Neural crest cell (in vitro differentiated cells): ENCODE measurements at places on chromosomes 7 and 10.
A peak's percentile ranks its signal among the peaks of the same experiment; 100 is the strongest.

GRCh38 chr10:87546210-87546609 lies 41.5 kb downstream of the MINPP1 start:
- no peaks in the 10 kb centered on the region for H3K27me3 ChIP-seq
- H3K4me1 ChIP-seq, result peaks cover 18% of the 10 kb centered on the region
- peaks cover 36% of the 10 kb centered on the region for H3K36me3 ChIP-seq
- no peak overlapping the region for H3K4me3 ChIP-seq

DNA sequence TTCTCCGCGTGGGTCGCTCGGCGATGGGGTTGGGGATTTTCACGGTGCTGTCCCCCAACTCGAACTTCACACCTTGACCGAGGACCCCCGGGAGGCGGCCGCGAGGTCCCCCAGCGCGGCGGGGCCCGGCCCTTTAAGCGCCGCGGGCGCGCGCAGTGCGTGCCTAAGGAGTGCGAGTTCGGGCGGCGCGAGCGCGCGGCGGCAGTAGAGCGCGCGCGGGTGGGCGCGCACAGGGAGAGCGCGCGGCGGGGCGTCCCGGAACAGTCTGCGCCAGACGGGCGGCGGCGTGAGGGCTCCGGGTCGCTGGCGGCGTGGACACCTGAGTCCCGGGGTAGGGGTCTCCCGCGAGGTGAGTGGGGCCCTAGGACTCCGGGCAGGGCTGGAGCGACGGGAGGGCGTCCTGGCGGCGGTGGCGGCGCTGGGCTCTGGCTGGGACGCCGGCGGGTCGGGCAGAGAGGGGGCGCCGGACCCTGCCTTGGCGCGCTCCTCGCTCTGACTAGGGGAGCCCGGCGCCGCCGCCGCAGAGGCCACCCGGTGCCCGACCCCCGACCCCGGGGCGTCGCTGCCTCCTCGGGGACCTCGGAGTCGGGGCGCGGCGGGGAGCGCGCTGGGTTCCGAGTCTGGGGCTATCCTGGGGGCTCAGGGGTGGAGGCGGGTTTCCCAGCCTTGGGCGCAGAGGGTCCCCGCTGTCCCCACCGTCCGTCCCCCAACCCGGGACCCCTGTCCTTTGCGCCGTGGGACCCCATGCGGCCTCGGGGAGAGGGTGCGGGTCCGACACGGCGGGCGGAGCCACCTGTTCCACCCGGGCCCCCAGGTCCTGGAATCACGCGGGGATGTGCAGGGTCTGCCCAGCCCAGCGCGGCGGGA lies at the start of gene PROSER2:
Gene PROSER2, plus strand, starts transcription at position 235 of the 867 bp plus-strand sequence. CDS start 28,722 bp downstream, outside the sequence.
- H3K4me3 ChIP-seq, result peak within 1 kb of the TSS; percentile 89
- H3K27ac ChIP-seq, result no peak within 1 kb of the TSS
- peak; percentile 45 for DNase-seq
- peaks cover 31% of the 10 kb centered on the region for H3K27me3 ChIP-seq
- peaks cover 18% of the 10 kb centered on the region for H3K4me1 ChIP-seq
- no peaks in the 10 kb centered on the region for H3K36me3 ChIP-seq

DNA sequence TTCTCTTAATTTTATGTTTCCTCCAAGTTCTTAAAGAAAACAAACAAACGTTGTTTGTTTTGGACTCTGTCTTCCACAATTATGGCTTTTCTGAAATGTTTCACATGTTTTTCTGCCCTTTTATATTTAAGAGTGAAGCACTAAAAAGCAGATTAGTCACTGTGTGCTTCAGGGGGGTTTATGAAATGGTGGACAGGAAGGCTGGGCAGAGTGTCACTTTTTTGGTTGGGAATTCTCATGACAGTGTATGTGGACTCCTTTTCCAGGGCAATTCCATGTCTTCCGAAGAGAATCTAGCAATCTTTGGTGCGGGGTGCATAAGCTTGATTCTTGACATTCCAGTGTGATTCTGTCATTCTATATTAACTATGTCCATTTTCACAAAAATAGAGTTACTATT lies 669.4 kb downstream of the PARD3 start:
- H3K4me3 ChIP-seq, result no peak overlapping the region
- no peak overlapping the region for H3K27ac ChIP-seq
- H3K4me1 ChIP-seq, result peaks cover 12% of the 10 kb centered on the region
- no peak for DNase-seq
- no peaks in the 10 kb centered on the region for H3K27me3 ChIP-seq

- H3K36me3 ChIP-seq, result peaks cover 45% of the 10 kb centered on the region
- peaks cover 13% of the 10 kb centered on the region for H3K27me3 ChIP-seq
- DNase-seq, result no peak
- H3K27ac ChIP-seq, result peak overlapping the region; percentile 23
These were observed 6.4 kb downstream of the VIM start for GRCh38 chr10:17234431-17234945.

DNA sequence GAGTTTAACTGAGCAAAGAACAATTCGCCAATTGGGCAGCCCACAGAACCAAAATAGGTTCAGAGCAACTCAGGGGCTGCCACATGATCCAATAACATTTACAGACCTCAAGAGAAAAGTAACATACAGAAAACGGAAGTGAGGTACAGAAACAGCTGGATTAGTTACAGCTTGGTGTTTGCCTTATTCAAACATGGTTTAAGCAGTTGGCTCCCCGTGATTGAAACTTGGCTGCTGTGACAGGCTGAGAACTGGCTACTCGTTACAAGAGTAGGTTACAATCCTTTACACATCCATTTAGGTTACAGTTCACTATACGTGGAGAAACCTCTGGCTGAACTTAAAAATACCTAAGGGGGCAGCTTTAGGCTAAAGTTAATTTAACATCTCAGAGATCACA lies 673.1 kb upstream of the PHF14 start:
- DNase-seq, result no peak
- peaks cover 8% of the 10 kb centered on the region for H3K4me1 ChIP-seq
- H3K27ac ChIP-seq, result no peak overlapping the region

DNA sequence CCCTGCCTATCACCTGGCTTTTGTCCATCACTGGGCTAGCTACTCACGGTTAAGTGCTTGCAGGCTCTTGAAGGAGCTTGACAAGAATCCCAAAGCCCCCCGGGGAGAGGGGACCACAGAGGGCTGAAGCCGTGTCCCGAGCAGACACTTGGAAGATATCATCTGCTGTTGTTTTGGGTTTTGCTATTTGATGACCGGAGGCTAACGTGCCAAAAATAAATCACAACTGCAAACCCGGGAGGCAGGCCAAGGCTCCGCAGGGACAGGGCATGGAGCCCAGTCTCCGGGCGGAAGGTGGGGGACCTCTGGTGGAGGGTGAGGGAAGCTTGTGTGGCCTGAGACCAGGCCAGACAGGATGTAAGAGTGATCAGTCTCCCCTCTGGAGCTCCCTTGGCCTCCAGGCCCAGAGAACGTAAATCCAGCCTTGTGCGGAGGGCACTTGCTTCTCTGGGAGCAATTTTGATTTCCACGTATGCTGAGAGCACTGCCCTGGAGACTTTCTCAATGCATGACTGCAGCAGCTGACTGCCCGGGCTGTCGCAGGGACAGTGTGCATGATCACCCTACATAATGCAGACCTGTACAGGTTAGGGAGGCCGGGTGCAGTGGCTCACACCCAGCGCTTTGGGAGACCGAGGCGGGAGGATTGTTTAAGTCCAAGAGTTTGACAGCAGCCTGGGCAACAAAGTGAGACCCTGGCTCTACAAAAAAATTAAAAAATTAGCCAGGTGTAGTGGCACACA lies at the start of gene PHKG1:
Gene PHKG1, minus strand, starts transcription at position 164 of the 743 bp plus-strand sequence. CDS start 4,011 bp downstream, outside the sequence.
- H3K36me3 ChIP-seq, result peaks cover 2% of the 10 kb centered on the region
- no peak within 1 kb of the TSS for H3K4me3 ChIP-seq
- no peaks in the 10 kb centered on the region for H3K27me3 ChIP-seq
- no peaks in the 10 kb centered on the region for H3K4me1 ChIP-seq
- H3K27ac ChIP-seq, result no peak within 1 kb of the TSS

DNA sequence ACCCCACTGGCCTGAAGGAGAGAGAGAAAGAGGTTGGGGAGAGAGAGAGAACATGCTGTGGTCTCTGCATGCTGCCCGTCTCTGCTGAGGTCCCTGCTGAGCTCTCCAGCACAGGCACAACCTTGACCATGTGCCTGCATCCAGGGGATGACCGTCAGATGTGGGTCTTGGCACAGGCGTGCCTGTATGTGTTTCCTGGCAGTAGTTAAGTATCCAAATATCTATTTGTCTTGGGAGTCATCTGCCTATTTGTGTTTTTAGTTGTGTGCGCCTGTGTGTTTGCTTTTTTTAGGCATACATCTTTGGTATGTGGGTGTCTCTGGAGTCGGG lies 1.9 kb upstream of the UNC5B start:
- H3K4me3 ChIP-seq, result peak overlapping the region; percentile 49
- H3K27me3 ChIP-seq, result peaks cover 79% of the 10 kb centered on the region

DNA sequence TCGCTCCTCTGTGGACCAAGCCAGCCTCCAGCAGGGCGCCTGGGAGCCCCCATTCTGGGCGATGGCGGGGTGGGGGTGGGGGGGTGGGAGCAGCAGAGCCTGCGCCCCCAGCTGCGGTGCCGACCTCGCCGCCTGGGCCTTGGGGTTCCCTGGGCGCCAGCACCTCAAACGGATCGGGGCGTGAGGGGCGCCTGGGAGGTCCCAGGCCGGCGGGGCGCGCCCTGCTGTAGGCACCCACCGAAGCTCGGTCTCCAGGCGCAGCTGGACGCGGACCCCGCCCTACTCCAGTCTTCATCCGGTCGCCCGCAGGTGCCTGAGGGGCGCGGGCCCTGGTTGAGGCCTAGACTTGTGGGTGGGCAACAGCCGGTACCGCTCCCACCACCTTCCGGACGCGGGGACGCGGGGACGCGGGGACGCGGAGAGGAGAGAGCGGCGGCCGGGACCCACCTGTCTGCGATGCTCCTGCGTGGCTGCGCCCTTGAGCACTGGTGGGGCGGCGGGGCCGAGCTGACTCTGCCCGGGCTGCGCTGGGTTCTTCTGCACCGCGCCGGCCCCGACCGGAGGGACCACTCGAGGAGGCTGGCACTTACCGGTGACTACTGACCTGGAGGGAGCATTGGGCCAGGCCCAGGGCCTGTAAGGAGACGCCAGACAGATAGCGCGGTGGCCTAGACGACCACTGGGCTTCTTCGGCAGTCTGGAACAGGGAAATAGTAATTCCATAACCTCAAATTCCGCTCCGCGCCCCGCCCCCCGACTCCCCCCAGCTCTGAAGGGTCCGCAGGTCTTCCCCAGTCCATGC lies 5.5 kb upstream of the KCP start:
- no peak overlapping the region for H3K4me3 ChIP-seq
- peaks cover 10% of the 10 kb centered on the region for H3K4me1 ChIP-seq
- H3K27me3 ChIP-seq, result peaks cover 41% of the 10 kb centered on the region
- H3K27ac ChIP-seq, result no peak overlapping the region
- no peaks in the 10 kb centered on the region for H3K36me3 ChIP-seq

GRCh38 chr10:17430647-17431355 lies 23.6 kb downstream of the ST8SIA6 start:
- H3K4me3 ChIP-seq, result no peak overlapping the region
- peaks cover 7% of the 10 kb centered on the region for H3K4me1 ChIP-seq
- peak; percentile 75 for DNase-seq
- no peak overlapping the region for H3K27ac ChIP-seq
- H3K36me3 ChIP-seq, result no peaks in the 10 kb centered on the region

DNA sequence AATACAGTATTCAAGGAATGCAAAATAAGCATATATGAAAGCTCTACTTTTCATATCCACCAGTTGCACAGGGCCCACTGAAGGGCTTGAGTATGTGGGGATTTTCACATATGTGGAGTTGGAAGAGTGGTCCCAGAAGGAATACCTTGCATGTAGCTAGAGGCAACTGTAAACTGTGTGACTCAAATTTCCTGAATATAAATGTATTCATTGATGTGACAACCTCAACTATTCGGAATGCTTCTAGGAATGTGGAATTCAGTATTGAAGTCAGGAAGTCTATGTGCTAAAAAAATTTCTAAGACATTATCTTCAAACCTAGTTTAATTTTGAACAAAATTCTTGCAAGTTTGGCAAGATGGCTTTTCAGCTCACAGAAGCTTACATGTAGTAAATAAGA lies 695.5 kb upstream of the SEMA3D start:
- no peak overlapping the region for H3K27ac ChIP-seq
- H3K4me1 ChIP-seq, result no peaks in the 10 kb centered on the region
- H3K27me3 ChIP-seq, result no peaks in the 10 kb centered on the region
- no peak overlapping the region for H3K4me3 ChIP-seq
- no peak for DNase-seq

- H3K36me3 ChIP-seq, result peaks cover 4% of the 10 kb centered on the region
- peaks cover 9% of the 10 kb centered on the region for H3K27me3 ChIP-seq
These were observed 164.4 kb upstream of the PPP2R2D start for GRCh38 chr10:131736321-131736980.

DNA sequence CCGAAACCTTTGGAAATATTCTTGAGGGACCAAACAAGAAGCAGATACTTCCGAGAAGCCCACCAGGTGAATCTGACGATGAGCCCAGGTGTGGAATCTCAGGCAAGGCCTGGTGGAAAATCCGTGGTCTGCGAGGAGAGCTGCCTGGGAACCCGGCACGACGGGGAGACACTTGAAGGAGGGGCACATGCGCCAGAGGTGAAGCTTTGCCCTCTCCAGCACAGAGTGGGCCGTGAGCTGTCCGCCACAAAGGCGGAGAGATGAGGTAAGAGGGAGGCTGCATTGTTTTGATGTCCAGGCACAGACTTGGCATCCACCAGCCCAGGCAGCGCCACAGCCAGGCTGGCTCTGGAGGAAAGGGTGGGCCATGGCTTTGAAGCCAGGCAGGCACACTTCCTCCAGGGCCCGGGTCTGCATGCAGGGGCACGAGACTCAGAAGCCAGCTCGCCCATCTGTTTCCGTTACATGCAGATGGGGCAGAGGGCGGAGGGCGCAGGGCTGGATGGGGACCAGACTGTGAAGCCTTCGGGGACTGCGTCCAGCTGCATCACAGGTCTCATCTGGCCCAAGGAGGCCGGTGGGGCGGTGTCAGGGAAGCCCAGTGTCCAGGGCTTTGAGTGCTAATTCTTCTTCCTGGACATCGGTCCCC lies 45.4 kb downstream of the CALML3 start:
- no peak overlapping the region for H3K4me3 ChIP-seq
- DNase-seq, result no peak
- H3K27ac ChIP-seq, result no peak overlapping the region
- H3K36me3 ChIP-seq, result no peaks in the 10 kb centered on the region

DNA sequence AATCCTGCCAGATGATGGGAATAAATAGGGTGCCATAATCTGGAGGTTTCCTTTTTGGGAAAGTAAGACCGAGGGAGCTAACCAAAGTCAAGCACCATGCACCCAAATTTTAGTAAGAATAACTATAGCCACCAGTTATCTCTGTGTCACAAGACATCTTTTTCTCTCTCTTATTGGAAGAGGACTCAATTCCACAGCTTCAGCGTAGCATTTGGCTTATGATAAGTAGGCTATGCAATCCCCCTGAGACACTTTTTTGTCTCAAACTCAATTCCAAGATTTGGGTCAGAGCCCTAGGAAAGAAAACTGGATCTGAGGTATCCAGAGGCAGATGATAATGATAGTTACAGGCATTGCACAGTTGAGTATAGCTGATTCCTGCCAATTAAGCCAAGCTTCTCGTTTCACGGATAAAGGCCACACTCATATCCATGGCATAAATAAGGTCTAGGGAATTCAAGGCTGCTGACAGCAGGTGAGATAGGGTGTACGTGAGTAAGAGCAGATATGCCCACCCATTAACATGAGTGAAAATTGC lies 425.2 kb upstream of the CNTNAP2 start:
- no peak for DNase-seq
- H3K4me3 ChIP-seq, result no peak overlapping the region
- H3K4me1 ChIP-seq, result peaks cover 30% of the 10 kb centered on the region
- H3K27me3 ChIP-seq, result no peaks in the 10 kb centered on the region
- no peaks in the 10 kb centered on the region for H3K36me3 ChIP-seq
